ENCODE measurements at places on chromosomes 1 and 21.

- DNase-seq, result no peak
Measured at GRCh38 chr1:39737546-39738169, 1.0 kb upstream of the PPIE start.

DNA sequence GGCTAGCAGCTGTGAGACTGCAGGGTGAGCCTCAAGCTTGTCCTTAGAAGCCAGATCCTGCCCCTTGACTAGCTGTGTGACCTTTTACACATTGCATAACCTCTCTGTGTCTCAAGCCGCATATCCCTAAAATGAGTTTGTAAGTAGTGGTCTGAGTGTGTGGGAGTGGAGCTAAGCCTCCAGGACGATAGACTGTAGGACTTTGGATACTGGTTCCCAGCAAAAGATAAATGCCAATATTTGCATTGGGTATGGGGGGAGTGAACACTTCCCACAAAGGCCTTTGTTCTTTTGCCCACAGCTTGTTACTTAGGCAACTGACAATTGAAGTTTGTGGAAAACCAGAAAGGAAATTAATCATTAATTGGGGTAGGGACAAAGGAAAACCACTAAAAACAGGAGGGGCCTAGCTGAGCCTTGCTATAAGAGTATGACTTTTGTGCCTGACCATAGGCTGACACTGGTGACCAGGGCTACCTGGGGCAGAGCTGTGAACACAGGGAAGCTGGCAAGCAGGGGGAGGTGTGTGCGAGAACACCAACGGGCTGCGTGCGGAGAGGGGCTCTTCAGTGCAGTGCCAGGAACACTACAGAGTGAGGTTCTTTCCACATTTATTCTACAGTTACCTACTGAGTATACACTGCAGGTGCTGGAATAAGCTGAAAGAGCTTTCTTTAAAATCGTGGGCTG is 102.4 kb upstream of the ETV3 start:
- no peak for DNase-seq

- no peak for DNase-seq
Measured at GRCh38 chr1:153769221-153769620, 6.0 kb upstream of the SLC27A3 start.

DNA sequence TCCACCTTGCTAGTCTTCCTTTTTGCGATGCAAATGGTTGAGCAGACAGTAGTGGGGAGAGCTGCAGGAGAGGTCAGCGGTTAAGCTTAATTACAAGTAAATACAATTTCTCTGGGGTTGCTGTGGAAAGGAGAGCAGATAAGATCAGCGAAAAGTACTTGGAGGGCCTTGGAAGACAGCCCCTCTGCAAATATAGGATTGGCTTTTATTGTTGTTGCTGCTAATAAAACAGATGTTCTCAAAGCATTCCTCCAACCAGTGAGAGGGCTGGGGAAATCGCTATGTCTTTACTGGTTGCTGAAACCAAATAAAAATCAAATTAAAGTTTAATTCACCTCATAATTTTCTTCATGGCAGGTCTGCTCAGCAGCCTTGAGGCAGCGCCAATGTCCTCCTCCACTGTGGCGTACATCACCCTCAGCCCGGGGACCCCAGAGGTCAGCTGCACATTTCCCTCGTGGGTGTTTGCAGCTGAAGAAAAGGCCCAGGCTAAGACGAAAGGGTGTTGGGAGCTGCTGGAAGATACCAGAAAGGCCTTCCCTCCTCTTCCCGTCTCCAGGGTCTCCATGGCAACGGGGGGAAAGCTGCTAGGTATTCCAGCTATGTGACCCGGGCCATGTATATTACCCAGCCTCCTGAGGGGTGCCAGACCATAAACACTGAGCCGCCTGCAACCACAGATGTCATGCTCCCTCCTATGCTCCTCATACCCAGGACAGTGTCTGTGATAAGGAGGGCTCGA is 54.6 kb upstream of the POU2F1 start:
- DNase-seq, result no peak

DNA sequence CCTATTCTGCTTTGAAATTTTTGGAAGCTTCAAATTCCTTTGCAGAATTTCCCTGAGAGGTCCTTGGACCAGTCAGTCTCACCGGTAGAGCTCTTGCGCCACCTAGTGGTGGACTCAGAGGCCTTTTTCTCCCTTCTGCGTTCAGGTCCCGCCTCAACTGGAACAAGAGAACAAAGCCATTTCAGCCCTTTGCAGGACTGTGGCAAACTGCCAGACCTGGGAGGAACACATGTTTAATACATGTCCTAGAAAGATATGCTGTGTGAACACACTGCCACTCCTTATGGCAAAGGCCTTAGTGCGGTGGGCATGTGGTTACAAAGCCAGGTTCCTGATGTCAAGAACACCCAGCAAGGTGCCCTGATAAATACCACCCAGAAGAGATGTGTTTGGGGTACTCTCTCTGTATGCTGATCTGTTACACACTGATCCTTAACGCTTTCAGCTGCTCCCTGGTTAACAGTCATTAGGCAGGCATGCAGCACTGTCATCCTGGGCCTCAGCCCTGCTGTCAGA is 82.2 kb upstream of the SSX2IP start:
- peak; percentile 59 for DNase-seq

DNA sequence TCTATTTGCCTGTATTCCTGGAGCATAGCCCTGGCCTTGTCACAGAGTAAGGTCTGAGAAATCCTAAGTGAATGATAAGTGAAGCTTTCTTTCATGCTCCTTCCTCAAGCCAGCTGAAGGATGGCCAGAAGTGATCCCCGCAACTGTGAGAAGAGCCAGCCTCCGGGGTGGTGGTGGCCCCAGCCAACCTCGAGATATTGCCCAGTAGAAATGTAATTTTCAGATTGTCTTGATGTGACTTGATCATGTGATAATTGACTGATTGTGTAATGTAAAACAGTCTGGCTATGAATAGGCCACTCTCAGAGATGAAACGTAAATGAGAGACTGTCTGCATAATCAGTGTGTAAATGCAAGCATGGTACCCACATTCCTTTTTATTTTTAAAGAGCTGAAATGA is 242.4 kb upstream of the CAMK1G start:
- no peak for DNase-seq

DNA sequence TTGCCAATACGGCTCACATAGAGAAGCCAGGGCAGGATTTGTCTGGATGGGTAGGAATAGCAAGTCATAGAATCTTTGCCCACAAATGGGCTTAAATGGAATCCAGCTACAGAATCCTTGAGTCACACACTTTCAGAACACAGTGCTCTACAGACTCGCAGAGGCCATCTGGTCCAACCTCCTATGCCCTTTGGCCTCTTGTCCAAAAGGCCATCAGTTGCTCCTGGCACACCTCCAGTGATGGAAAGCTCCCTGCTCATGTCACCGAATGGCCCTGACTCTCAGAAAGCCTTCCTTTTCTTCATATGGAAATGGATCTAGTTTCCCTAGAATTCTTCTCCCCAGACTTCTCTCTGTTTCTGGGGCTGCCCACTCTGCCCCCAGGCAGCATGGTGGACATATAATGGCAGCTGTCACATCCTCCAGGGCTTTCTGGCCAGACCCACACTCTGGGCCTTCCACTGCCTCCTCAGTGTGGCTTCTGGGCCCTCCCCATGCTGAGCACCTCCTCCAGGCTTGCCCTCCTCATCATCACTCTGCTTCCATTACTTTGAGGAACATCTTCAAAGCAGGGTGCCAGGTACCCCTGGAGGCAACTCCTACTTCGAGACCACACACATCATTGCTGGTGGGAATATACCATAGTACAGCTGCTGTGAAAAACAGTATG is 33.6 kb upstream of the TRABD2B start:
- no peak for DNase-seq

GRCh38 chr1:11881749-11882441 is 23.1 kb upstream of the NPPB start:
- no peak for DNase-seq

- DNase-seq, result no peak
Measured at GRCh38 chr1:226131639-226132038, 54.9 kb downstream of the ACBD3 start.

DNA sequence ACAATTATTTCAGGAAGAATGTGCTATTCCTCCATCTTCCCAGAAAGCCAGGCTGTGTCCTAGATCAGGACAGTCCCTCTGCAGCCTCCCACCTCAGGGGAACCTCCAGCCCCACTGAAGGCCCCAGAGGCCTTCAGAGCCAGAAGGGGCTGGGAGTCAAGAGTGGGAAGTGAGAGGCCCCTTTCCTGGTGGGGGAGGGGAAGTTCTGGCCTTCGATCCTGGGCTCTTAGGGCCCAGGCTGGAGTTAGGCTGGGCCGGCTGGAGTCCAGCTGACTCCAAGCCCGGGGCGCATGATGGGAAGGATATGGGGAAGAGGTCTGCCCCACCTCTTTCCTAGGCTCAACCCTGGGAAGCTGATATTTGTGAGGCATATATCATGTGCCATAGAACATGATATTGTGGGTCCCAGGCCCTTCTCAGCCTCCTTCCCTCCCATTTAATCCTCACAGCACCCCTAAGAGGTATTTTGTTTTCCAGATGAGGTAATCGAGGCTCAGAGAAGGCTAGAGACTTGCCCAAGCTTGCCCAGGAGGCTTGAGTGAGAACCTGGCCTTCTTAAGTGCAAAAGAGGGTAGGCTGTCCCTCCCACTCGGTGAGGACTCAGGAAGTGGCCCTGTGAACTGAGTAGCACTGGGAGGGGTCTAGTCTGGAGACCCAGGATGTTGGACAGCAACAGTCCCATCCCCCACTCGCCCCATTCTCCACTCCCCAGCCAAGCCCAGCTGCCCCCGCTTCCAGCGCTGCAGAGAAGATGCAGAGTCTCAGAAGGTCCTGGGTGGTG is 18.6 kb upstream of the HSPG2 start:
- DNase-seq, result no peak

GRCh38 chr1:152148981-152149380 is 10.0 kb downstream of the RPTN start:
- no peak for DNase-seq

DNA sequence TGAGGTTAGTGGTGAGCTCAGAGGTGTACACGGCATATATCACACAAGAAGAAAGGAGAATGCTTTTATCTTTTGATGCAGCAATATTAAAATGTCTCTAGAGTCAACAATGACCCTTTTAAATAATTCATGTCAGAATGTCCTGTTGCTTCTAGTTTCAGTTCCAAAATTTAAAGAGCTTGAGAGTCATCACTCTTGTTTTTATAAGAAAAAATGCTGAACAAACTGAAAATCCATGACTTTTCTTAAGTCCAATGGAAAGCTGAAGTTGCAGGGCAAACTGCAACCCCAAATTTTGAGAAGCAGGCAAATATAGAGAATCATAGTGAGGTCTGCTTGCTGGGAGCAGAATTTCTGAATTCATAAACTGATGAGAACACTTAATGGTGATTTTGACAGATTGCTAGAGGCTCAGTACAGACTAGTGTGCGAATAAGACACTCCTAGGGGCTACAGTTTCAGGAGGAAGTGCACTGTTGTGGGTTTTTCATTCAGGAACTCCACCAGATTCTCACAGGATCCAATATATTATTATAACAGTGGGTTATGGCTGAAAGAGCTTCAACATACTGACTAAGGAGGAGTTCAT is 135.1 kb downstream of the CLIC6 start:
- DNase-seq, result no peak

GRCh38 chr1:67485046-67485811 is 55.0 kb upstream of the SERBP1 start:
- DNase-seq, result no peak

GRCh38 chr1:163761898-163762297 is 440.1 kb downstream of the NUF2 start:
- DNase-seq, result no peak
